CD4-positive, alpha-beta T cell treated with Interleukin-4 for 4 hours (primary cell): ENCODE measurements at places on chromosomes 3 and 15.

GRCh38 chr3:72665701-72666446 lies 182.4 kb downstream of the SHQ1 start:
- peak; percentile 43 for DNase-seq

GRCh38 chr3:132628157-132628556 lies 31.1 kb downstream of the ACKR4 start:
- DNase-seq = no peak

DNA sequence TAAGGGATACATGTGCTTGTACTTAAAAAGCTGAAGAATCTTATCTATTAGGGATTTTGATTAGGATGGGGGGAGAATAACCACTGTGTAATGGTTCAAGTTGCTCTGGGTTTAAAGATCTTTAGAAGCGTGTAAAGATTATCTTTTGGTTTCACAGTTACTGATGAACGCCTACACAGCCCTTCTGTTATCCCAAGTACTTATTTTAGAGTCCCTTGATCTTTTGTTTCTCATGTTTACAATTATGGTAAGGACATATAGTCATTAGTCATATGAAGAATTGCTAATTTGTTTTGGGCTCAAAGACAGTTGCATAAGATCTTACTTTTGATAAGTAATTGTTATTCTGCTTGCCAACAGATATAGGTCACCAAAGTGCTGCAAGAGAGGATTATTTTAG lies 160.1 kb downstream of the PLCL2 start:
- DNase-seq = no peak

DNA sequence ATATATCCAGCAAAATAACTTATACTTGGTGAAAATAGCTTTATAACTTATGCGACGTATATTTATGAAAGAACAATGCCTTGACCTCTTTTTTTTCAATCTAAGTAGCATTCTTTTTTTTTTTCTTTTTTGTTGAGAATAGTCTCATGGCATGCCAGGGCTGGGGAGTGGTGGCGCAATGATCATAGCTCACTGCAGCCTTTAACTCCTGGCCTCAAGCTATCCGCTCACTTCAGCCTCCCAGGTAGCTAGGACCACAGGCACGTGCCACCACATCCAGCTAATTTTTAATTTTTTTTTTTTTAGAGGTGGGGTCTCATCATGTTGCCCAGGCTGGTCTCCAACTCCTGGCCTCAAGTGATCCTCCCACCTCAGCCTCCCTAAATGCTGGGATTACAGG lies 43.5 kb downstream of the RAB8B start:
- DNase-seq = no peak

DNA sequence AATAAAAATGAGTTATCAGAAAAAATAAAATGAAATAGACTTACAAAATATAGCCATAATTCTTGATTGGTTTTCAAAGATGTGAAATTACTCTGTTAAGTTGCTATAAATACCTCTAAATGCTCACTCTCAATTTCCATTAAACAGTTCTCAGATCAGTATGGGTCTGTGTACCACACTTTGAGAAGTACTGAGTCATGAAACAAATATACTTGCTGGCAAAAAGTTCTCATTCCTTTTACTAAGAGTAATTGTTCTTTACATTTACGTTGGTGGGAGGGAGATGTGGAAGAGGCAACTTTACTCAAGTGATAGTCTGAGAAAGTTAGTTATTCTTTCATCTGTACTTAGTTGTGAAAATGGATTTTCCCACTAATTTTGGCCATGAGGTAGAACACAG lies 96.3 kb downstream of the ZNF385D start:
- no peak for DNase-seq

DNA sequence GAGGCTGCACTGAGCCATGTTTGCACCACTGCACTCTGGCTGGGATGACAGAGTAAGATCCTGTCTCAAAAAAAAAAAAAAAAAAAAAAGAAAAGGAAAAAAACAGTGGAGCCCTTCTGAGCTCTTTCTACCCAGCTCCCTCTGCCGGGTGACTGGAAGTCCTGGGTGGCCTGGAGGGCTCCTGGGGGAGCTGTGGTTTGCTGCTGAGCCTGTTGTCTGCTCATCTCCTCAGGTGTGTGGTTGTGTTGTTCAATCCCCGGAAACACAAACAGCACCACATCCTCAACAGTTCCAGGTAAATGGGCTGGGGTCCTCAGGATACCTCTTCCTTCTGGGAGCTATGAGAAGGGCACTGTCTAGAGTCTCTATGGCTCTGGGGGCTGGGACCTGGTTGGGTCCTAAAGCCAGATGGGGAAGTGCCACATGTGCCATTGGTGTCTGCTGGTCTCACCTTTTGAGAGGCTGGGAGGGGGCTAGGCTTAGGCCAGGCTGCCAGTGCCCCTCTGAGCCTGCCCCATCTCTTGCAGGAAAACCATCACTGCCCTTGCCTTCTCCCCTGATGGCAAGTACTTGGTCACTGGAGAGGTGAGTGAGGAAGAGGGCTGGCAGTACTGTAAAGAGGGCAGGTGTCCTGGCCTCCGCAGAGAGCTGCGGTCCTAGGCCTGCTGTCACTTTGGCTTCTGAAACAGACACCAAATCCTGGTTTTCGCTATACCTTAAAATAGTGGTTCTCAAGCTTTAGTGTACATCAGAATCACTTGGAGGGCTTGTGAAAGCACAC lies 17.1 kb upstream of the JMJD7 start:
- no peak for DNase-seq

GRCh38 chr3:100400419-100400779 lies 490 bp downstream of the TOMM70 start:
- DNase-seq = peak; percentile 25

- DNase-seq = no peak
Observed at GRCh38 chr15:43346305-43346704, 15.9 kb upstream of the LCMT2 start.

DNA sequence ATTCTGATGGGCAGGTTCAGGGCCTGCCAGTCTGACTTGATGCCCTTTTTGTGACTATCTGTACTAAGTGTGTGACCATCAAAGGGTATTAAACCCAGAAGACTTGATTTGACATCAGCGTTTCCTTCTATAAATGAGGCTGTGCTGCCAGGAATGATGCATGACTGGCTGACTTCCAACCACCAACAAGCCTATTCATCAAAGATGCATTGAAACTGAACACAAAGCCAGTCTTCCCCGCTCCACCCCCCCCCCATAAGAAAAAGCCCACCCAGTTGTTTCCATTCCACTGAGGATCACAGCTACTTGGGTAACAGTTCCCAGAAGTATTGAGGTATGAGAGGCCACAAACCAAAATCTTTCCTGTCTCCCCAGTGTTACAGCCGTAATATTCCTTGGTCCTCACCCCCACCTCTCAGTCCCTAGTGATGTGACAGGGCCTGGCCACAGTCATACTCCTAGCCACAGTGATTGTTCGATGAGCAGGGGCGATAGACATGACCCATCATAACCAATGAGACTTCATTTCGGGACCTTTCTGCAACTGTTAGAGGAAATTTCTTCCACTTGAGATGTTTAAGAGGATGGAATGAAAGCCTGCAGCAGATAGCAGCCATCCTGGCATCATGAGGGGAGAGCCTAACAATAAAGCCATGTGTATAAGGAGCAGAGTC lies 22.6 kb downstream of the SH3BP5 start:
- DNase-seq = no peak

DNA sequence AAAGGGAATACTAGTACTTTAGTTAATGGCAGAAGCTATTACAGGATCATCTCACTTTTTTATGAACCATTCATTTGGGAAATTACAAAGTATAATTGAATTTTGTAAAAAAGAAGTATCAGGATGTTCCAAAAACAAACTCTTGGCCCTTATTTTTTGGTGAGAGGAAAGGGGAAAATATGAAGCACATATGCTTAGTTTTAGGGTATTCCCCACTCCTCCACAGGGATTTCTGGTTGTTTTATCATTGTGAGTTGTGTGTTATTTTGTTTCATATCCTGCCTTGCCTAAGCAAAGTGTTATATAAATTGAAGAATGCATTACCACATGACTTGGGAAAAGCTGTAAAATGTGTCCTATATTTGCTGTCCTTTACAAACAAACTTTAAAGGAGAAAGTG lies 227.0 kb downstream of the FMN1 start:
- DNase-seq = no peak

DNA sequence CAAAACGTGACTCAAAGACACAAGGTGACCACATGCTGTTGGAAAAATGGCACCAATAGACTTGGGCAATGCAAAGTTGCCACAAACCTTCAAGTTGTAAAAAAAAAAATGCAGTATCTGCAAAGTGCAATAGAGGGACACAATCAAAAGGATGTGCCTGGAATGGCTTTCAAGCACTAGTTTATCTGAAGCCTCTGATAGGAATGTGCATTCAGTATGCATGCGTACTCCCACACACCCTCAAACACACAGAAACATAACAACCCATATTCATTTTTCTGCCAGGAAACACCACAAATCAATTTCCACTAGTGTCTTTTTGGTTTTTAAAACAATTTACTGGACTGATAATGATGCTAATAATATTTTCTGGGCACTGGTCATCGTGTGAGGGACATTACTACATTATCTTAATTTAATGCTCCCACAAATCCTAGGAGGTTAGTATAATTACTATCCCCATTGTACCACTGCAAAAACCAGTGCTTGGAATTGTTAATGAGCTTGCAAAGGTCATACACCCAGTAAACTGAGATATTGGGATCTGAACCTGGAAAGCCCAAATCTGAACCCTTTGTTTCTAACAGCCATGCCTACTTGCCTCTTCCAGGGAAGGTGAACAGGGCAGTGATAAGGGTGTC lies 298.7 kb downstream of the MAGI1 start:
- no peak for DNase-seq
